ENCODE measurements at places on chromosomes 6 and 20. TPM values are rescaled to one million over a fixed set of nuclear protein-coding genes. Genes with fewer than 3 reads are reported as not detected.

Gene PTCHD4
- 0.16 TPM for total RNA-seq

Gene BEND3
- 4.8 TPM for total RNA-seq

Gene ELOVL4
- total RNA-seq, result not detected

Gene GNMT
- 0.68 TPM for total RNA-seq

Gene TMEM14A
- 35.8 TPM for total RNA-seq
